ENCODE measurements at places on chromosomes 3 and 15.

DNA sequence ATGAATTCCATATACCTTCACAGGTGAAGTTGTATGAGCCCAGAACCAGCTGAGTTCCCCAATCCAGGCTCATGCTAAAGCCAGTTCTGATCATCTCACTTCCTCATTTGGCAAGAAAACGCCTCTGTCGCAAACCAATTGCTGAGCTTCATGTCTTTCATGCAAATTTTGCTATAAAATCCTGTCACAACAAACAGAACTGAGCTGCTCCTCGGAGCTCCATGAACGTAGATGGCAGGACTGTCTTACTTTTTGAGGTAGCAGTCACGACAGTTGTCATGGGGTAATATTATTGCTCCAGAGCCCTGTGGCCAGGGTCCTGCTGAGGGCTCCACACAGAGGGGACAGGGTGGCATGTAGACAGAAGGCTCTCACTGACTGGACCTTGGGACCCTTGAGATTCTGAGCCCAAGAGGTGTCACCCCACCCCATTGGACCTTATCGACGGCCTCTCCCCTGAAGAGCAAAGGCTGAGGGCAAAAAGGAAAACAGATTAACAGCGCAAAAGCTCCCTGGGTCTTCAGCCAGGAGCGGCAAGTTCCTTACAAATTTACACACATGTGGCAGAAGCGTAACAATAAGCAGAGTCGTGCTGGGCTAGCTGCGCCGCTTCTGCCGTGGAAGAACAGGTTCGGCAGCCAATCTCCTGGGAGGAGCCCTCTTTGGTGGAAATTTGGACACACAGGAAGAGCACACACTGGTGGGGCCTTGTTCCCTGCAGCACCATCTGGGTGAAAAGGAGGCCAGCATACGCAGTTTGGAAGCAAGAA lies 249.2 kb downstream of the OPA1 start:
- no peak for DNase-seq

DNA sequence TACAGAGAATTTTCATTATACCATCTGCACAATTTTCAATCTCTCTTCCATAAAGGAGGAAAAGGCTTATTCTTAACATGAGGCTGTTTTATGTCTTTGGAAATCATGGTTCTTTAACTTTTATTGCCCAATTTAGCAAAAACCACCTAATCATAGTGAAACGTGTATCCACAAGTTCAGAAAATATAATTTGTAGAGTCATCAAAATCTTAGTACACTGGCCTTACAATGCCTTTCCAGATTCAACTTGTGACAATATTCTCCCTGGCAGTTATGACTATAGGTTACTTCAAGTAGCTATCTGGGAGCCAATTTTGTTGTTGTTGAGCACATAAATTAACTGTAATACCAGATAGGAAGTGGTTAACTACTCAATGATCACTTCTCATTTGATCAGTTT lies 10.9 kb downstream of the BNIP2 start:
- no peak for DNase-seq

DNA sequence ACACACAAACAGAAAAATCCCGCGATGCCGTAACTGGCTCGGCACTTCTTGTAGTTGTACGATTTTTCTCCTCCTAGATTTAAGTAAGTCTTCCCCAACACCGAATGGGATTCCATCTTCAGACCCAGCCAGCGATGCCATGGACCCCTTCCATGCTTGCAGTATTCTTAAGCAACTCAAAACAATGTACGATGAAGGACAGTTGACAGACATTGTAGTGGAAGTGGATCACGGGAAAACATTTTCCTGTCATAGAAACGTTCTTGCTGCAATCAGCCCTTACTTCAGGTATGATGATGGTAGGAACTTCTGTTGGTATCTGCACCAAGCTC lies 763 bp downstream of the KBTBD8 start:
- no peak for DNase-seq

DNA sequence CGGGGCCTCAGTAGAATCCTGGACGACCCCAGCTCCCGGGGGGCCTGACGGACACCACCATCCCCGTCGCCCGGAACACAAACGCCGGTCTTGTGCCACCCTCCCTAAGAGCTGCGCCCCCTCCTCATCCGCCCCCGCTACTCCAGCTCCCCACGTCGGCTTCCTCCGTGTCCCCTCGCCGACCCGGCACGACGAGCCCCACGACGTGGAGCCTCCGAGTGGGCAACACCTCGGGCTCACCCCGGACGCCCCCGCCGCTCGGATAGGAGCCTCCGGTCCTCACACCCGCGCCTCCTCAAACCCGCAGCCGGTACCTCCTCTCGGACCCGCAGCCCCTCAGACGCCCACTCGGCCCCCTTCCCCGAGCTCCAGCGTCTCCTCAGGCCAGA lies 525 bp downstream of the NPTN start:
- DNase-seq: no peak

GRCh38 chr15:77864211-77865105 lies 213.1 kb downstream of the TBC1D2B start:
- peak; percentile 56 for DNase-seq

GRCh38 chr15:76866716-76867321 lies 38.3 kb downstream of the SCAPER start:
- peak; percentile 9 for DNase-seq

DNA sequence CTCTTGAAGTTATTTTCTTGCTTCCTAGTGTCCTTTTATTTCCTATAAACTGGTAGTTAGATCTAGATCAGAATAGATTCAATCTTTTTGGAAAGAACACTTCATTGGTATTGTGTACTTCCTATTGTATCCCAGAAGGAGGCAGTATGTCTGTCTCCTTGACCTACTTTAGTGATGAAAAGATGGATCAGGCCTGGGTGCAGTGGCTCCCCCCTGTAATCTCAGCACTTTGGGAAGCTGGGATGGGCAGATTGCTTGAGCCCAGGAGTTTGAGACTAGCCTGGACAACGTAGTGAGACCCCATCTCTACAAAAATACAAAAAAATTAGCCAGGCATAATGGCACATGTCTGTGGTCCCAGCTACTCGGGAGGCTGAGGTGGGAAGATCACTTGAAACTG lies 12.0 kb downstream of the BSN start:
- no peak for DNase-seq

GRCh38 chr15:66679657-66680108 lies 22.4 kb upstream of the SMAD6 start:
- no peak for DNase-seq

DNA sequence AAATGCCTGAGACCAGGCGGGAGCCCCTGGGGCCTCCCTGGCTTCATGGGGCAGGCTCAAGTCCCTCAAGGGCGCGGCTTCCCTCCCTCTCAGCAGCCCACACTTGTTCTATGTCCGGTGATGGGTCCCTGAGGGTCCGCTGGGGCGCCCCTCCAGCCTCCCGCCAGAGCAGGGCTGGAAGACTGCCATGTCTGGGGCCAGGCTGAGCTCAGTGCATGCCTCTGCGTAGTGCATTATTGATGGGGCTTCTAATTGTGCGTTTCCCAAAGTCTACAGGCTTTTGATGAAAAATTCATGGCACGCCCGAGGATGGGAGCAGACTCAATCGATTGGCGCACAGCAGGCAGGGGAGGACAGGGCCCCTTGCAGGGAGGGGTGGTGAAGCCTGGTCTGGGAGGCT lies 51.3 kb downstream of the CYP11A1 start:
- DNase-seq: no peak
